ENCODE measurements at places on chromosomes 1 and 21.
A peak's percentile ranks its signal among the peaks of the same experiment; 100 is the strongest.

GRCh38 chr1:9275567-9276034, 17.1 kb upstream of the SPSB1 start:
- peak; percentile 67 for DNase-seq

GRCh38 chr1:61353797-61354406, 271.5 kb downstream of the NFIA start:
- no peak for DNase-seq

- DNase-seq, result no peak
Observed at GRCh38 chr21:38840456-38841300, 34.9 kb downstream of the ETS2 start.

- no peak for DNase-seq
Observed at GRCh38 chr1:6093071-6093470, 47.4 kb downstream of the KCNAB2 start.

GRCh38 chr1:214447557-214447871, 103.9 kb downstream of the PTPN14 start:
- no peak for DNase-seq

DNA sequence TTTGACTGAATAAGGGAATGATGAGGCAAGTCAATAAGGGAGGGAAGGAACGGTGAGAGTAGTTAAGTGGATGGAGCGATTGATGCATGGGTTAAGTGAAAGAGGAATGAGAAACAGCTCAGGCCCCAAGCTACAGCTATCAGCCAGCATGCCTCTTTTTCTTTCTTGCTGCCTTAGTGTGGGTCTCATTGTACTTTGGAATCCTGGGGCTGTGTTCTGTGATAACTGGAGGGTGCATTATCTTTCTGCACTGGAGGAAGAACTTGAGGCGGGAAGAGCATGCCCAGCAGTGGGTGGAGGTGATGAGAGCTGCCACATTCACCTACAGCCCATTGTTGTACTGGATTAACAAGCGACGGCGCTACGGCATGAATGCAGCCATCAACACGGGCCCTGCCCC, 1.0 kb downstream of the TEX38 start:
- no peak for DNase-seq

DNA sequence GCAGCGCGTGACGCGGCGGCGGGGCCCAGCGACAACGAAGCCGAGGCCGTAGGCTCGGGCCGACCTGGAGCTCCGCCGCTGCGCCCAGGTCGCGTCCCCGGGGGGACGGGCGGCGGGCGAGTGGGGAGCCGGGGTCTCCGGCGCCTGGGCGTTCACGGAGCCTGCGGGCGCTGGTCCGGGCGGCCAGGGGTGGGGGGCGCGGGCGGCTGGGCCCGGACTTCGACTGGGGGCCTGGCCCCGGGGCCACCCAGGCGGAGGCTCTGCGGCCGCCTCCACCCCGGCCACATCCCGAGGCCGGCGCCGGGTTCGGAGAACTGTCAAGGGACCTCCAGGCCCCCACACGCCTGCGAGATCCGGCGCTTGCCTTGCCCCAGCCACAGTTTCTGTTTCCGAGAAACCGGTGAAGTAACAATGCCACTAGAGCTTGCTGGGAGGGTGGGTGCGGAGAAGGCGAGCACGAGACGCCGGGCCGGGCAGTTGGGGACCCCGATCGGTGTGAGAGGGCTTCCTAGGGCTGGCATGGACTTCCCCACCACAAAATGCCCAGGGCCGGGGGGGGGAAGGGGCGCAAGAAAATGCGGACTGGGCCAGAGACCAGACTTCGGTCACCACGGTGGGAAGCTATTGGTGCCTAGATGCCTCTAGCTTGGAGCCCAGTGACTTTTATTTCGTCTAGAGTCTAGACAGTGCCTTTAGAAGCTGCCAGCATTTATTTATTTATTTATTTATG, 501 bp downstream of the FBXO6 start:
- DNase-seq, result peak; percentile 77

DNA sequence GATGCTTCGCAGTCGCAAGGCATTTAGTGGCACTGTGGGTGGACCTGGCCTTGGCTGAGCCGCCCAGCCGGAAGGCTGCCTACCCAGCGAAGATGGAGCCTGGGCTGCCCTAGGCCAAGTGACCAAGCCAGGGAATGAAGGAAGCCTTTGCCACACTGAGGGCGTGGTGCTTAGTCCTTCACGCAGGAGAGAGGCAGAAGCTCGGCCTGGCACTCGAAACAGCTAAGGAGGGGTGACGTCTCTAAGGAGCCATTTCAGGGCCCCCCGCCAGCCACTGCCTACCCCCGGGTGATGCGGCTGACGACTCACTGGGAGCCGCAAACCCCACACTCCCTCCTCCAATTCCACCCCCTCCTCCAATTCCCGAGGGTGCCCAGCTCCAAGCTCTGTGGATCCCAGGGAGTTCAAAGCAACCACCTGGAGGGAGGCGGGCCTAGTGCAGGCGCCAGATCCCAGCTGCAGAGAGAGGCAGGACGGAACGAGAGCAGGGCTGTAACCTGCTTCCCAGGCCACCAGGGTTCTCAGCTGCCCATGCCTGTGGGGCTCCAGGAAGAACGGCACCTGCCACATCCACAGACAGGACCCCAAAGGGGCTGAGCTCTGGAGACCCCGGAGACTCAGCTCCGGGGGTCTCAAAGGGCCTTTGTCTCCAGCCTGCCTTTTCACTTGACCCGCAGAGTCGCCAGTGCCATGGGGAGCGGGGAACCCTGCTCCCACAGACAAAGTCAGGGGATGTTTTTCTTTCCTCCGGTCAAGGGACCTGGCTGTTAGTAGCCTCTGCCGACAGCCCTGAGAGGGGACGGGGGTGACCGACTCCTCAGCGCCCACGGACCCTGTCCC, 75.8 kb downstream of the ARHGEF16 start:
- DNase-seq, result peak; percentile 15

- no peak for DNase-seq
Observed at GRCh38 chr1:63645317-63645716, 52.1 kb downstream of the PGM1 start.

DNA sequence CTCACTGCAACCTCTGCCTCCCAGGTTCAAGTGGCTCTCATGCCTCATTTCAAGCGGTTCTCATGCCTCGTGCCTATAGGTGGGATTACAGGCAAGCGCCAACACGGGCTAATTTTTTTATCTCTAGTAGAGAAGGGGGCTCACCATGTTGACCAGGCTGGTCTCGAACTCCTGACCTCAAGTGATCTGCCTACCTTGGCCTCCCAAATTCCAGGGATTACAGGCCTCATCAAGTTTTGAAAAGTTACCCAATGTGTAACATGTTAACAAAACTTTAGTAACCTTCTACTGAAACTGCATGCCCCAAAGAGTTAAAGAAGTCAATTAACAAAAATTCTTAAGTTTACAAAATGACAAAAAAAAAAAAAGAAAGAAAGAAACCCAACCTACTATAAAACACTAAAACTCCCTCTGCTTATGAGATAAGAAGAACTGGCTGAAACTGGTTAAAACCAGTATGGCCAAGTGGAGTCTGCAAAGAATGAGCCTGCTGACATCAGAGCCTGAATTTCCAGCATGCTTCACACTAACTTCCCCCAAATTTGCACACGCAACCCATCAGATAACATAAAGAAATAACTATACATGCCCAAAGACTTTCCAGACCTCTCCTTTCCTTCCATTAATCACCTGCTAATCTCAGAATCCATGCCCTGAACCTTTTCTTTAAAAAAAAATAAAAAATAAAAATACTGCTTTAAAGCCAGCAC, 25.5 kb upstream of the PSMG1 start:
- DNase-seq, result no peak

DNA sequence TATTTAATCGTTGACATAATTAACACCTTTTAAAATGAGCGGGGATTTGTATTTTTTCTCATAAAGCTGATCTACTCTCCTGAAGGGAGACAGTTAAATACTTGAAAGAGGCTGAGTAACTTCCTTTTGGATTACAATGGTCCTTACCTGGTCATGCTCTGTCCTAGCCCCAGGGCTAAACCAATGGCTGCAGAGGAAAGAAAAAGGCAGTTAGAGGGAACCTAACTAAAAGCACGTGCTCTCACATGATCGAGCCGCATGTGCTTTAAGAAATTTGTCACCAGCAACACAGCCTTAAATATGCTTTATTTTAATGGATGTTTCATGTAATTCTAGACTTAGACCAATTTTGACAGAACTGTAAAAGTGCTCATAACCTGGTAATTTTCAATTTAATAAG, 132.7 kb downstream of the GPATCH2 start:
- DNase-seq, result no peak

GRCh38 chr1:151539321-151540020, 638 bp upstream of the TUFT1 start:
- peak; percentile 37 for DNase-seq

- DNase-seq, result peak; percentile 11
Observed at GRCh38 chr1:214441119-214441518, 110.3 kb downstream of the PTPN14 start.

DNA sequence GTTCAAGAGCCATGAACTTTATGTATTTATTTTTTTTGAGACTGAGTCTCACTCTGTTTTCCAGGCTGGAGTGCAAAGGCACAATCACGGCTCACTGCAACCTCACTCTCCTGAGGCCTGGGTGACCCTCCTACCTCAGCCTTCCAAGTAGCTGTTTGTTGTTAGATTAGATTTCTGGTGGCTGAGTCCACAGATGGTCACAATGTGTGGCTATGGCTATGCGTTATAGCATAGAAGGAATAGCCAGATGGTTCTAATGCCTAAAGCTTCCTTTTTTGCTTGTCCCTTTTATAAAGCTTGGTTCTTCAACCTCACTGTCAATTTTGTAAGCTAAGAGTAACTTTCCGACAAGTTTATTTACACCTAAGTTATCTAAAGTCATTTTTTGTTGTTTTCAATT, 62.3 kb upstream of the FMN2 start:
- DNase-seq, result no peak

GRCh38 chr1:50779801-50780200, 180.3 kb downstream of the FAF1 start:
- DNase-seq, result no peak

DNA sequence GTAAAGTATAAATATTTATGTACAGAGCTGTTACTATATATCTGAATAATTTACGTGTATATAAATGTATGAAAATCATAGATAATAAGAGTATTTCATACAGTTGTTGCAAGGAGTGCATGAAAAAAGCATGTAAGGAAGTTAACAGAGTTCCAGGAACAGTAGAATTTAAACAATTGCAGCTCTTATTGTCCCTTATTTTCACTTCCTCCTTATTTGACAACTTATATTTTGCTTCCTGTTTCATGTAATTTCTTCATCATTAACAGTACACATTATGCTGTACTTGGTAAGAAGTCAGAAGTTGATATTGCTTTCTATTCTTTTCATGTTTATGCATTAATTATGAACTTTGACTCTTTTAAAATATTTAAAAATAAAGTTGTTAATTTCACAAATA, 681.5 kb downstream of the LRRIQ3 start:
- DNase-seq, result no peak

DNA sequence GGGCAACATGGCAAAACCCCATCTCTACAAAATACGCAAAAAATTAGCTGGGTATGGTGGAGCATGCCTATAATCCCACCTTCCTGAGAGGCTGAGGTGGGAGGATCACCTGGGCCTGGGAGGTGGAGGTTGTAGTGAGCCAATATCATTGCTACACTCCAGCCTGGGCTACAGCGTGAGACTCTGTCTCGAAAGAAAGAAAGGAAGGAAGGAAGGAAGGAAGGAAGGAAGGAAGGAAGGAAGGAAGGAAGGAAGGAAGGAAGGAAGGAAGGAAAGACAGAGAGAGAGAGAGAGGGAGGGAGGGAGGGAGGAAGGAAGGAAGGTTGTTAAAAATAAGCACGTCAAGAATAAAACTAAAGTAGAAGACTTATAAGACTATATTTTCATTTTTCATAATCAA, 17.0 kb upstream of the ATP1A1 start:
- no peak for DNase-seq

DNA sequence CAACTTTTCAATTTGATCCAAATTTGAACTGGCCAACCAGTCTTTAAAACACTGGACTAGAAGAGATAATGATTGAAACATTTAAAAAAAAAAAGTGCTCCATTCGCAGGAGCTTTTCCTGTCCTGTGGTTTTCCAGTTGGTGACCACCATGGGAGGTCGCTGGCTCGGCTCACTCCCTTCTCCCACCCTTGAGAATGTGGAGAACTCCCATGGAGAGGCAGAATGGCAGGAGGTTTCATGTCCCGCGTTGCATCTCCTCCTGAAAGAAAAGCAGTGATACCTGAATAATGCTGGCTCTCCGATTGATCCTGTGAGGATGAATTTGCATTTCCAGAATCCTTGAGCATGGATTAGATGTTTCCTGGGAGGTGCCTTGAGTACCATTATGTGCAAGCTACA, 16.5 kb upstream of the MPZL1 start:
- no peak for DNase-seq

- no peak for DNase-seq
Observed at GRCh38 chr21:25501996-25502665, 105.2 kb downstream of the MRPL39 start.

DNA sequence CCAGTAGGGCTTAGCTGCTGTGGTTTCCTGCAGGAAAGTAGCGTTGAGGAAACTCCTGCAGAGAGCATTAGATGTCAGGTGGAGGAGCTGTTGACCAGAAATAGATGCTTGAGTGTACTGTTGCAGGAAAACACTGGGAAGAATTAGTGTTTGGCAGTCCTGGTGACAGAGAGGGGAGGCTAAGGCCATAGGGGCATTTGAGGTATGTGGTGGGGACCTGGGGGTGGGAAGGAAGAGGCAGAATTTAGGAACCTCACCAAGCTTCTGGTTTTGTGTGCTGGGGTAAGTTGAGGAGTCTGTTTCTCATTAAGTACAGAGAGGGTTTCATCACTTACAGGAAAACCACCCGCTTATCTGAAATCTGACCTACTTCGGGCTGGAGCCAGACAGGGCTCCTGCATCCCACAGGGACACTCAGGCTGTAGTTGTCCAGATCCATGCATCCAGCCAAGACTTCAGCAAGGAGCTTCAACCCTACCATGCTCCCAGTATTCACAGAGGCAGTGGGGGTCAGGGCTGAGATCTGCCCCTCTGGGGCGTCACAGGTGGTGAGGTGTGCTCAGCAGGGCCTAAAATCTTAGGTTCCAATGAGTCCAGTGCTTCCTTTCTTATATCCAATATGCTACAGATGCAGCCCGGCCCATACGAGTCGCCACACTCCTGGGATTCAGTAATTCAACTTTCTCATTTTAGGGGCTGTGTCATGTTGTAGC, 15.1 kb downstream of the SH2D2A start:
- no peak for DNase-seq

DNA sequence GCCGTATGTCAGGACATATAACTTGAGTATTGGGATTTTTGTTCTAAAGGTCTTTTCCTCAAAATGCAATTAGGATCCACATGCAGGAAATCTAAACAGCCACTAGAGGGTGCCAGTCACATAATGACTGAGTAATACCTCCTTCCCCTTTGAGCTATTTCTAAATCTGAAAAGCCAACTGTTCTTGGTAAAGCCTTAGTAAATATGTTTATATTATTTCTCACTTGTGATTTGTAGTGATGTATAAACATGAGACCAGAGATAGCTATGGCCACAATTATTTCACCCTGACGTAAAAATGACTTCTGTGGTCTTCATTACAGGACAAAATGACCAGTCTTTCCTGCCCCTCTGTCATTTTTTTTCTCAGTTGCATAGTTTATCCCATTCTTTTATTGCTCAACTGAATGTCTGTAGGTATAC, 41.0 kb upstream of the DR1 start:
- DNase-seq, result peak; percentile 66

DNA sequence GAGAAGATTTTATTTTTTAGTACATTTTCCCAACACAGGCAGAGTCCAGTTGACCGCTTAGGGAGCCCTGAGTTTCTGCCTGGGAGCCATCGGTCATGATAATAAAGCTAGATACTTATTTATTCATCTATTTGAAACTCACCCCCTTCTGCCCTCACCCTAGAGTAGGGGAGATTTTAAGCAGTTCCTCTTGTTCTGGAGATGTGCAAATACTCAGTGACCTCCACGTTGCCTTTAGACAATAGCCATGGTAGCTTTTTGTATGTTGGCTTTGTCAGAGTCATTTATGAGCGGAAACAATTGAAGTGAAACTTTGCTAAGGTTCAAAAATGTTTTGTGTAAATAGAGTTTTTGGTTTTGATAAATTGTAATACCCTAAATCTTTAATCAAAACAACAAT, 45.7 kb upstream of the PLPPR4 start:
- DNase-seq, result no peak
